ENCODE measurements at places on chromosomes 13 and 19. TPM values are rescaled to one million over a fixed set of nuclear protein-coding genes. Genes with fewer than 3 reads are reported as not detected.

Gene RLN3
- total RNA-seq = not detected

Gene DACT3
- total RNA-seq = 3.7 TPM

Gene ATP4B
- total RNA-seq = 0.58 TPM

Gene CATSPERD
- total RNA-seq = not detected

Gene ZNF443
- 1.2 TPM for total RNA-seq

Gene PLIN4
- 0.12 TPM for total RNA-seq

Gene GSX1
- not detected for total RNA-seq

Gene PDE4A
- 5.3 TPM for total RNA-seq
